Smooth muscle cell of trachea (primary cell): ENCODE measurements at places on chromosomes 7 and 10. TPM values are rescaled to one million over a fixed set of nuclear protein-coding genes. Genes with fewer than 3 reads are reported as not detected.

Gene POLR2J
- total RNA-seq: 27.6 and 29.4 TPM in 2 replicates

Gene ABCB1
- total RNA-seq: 10.5 and 11.9 TPM in 2 replicates

Gene OPN4
- not detected in 2 replicates for total RNA-seq

Gene LRIT1
- not detected in 2 replicates for total RNA-seq

Gene TMEM229A
- not detected in 2 replicates for total RNA-seq

Gene HOXA3
- total RNA-seq: 2.6 and 3.0 TPM in 2 replicates

Gene OGDHL
- 0.17 and 0.29 TPM in 2 replicates for total RNA-seq

Gene ANKRD1
- total RNA-seq: 0.17 and 2.6 TPM in 2 replicates

Gene NSMCE4A
- 18.0 and 38.4 TPM in 2 replicates for total RNA-seq

Gene CRYGN
- 0.58 and 0.83 TPM in 2 replicates for total RNA-seq

Gene GRID2IP
- total RNA-seq: 0.15 TPM in 1 of 2 replicates, not detected in the other

Gene OR2A5
- not detected in 2 replicates for total RNA-seq

Gene PRSS37
- not detected in 2 replicates for total RNA-seq

Gene DDIT4
- 267 and 437 TPM in 2 replicates for total RNA-seq

Gene TLX1
- total RNA-seq: not detected in 2 replicates

Gene MAT1A
- under 0.01 TPM in 1 of 2 replicates, not detected in the other for total RNA-seq

Gene PLXNA4
- 1.9 and 3.6 TPM in 2 replicates for total RNA-seq

Gene VENTX
- total RNA-seq: under 0.01 TPM in 1 of 2 replicates, not detected in the other

Gene ZNF394
- 25.8 and 30.0 TPM in 2 replicates for total RNA-seq

Gene LRGUK
- under 0.01 and 0.29 TPM in 2 replicates for total RNA-seq

Gene SLC25A40
- 3.3 and 8.4 TPM in 2 replicates for total RNA-seq

Gene AKR1C3
- total RNA-seq: 104 and 182 TPM in 2 replicates

Gene SHTN1
- total RNA-seq: 0.99 and 3.2 TPM in 2 replicates

Gene CYP2C19
- not detected in 2 replicates for total RNA-seq

Gene STEAP1B
- total RNA-seq: 11.9 and 25.9 TPM in 2 replicates

Gene TCAF2
- total RNA-seq: 2.6 and 5.2 TPM in 2 replicates

Gene CCDC146
- 2.2 and 3.6 TPM in 2 replicates for total RNA-seq

Gene SRGN
- 16.7 and 25.8 TPM in 2 replicates for total RNA-seq

Gene ZWINT
- 6.6 and 55.9 TPM in 2 replicates for total RNA-seq

Gene ATRNL1
- total RNA-seq: 0.66 and 1.5 TPM in 2 replicates

Gene GNGT1
- total RNA-seq: not detected in 2 replicates

Gene PKD2L1
- not detected in 2 replicates for total RNA-seq
